ENCODE measurements at places on chromosomes 7 and 10. TPM values are rescaled to one million over a fixed set of nuclear protein-coding genes. Genes with fewer than 3 reads are reported as not detected.

Gene ITPRID1
- total RNA-seq, result 1.2 TPM

Gene SYCE1
- total RNA-seq, result not detected

Gene NUTM2A
- total RNA-seq, result 0.83 TPM

Gene LIPM
- not detected for total RNA-seq

Gene ZNF789
- 15.1 TPM for total RNA-seq

Gene SORCS1
- total RNA-seq, result 1.7 TPM

Gene PNLIPRP3
- not detected for total RNA-seq

Gene ANKMY2
- 12.7 TPM for total RNA-seq

Gene DMBT1
- not detected for total RNA-seq

Gene EPHB6
- 9.7 TPM for total RNA-seq

Gene POLR2J2
- 2.6 TPM for total RNA-seq

Gene ADAMTS14
- 1.9 TPM for total RNA-seq

Gene PLEKHA8
- total RNA-seq, result 37.0 TPM

Gene TMEM178B
- 11.3 TPM for total RNA-seq

Gene OR2A1
- not detected for total RNA-seq

Gene NOM1
- total RNA-seq, result 30.4 TPM

Gene GATA3
- total RNA-seq, result 0.31 TPM

Gene GPR26
- total RNA-seq, result 0.07 TPM

Gene SFTPA1
- not detected for total RNA-seq

DNA sequence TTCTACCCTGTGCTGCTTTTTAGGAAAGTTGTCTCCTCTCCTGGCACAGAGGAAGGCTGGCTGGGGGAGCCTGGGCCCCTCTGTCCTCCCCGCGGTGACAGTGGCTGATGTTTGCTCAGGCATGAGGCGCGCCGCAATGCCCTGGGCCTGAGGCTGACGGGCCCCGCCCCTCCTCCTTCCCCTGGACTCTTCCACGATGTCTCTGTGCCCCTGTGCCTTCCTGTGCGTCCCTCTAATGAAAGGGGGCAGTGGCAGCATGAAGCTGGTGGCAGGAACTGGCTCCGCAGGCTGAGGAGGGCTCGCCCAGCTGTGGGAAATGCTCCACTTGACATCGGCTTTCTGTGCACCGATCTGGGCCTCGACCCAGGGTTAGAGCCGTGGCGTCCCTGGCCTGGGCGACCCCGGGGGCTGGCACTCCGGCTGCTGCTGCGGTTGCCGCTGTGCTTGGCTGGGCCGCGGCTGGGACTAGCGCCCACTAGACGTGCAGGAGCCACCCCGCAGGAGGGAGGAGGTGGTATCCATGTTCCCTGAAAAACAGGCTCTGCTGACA lies 67.9 kb downstream of the ZNF680 start:
- H3K4me1 ChIP-seq, result no peaks in the 10 kb centered on the region
- peaks cover 5% of the 10 kb centered on the region for H3K36me3 ChIP-seq
- no peaks in the 10 kb centered on the region for H3K27me3 ChIP-seq
- no peak for DNase-seq
- no peak overlapping the region for H3K4me3 ChIP-seq

DNA sequence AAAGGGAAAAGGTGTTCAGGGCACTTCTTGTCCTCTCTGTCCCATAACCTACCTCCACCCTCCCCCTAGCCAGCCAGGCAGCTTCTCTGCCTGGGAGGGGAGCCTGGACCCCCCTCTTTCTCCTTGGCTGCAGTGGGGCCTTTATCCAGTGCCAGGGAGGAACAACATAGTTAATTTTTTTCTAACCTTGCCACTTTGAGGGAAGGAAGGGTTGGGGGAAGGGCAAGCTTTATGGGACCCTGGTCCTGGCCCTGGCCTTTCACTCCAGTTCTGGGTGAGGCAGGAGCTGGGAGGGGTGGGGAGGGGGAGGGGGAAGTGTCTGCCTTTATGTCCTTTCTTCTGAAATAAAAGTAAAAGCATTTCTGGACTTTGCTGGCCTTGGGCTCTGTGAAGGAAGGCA lies 4.5 kb downstream of the VGF start:
- no peak for DNase-seq
- no peak overlapping the region for H3K4me3 ChIP-seq
- peaks cover 25% of the 10 kb centered on the region for H3K36me3 ChIP-seq
- no peak overlapping the region for H3K27ac ChIP-seq
- H3K4me1 ChIP-seq, result peaks cover 7% of the 10 kb centered on the region

DNA sequence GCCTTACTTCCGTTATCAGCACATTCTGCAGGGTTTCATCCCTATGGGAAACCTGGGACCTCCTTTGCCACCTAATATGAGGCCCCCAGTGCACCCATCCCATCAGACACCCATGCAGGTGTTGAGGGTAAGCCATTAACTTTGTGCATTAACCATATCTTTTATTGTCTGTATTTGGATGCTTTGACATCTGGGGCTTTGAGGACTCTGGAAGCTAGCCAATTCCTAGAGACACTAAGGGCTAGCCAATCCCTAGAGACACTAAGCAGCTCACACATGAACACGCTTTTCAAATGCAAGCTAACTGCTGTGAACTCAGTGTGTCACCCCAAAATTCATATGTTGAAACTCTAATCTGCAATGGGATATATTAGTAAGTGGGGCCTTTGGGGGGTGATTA lies 272.5 kb upstream of the COBL start:
- no peak for DNase-seq
- no peak overlapping the region for H3K27ac ChIP-seq
- H3K4me3 ChIP-seq, result no peak overlapping the region
- H3K27me3 ChIP-seq, result no peaks in the 10 kb centered on the region
- H3K4me1 ChIP-seq, result no peaks in the 10 kb centered on the region

DNA sequence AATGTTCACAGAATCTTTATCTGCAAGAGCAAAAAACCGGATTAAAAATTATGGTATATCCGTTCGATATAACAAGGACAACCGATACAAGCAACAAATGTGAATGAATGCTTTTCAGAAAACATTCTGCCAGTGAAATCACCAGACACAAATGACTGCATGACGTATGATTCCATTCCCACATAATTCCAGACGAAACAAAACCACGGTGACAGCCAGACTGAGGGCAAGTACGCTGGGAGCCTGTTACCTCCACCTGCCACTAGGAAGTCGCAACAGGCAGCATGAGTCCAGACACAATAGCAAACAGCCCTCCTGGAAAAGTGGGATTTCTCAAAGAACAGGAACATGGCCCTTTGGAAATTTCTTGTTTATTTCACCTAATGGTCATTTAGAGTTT lies 41.7 kb downstream of the MAD1L1 start:
- no peaks in the 10 kb centered on the region for H3K4me1 ChIP-seq
- peaks cover 45% of the 10 kb centered on the region for H3K36me3 ChIP-seq
- DNase-seq, result no peak
- H3K27me3 ChIP-seq, result no peaks in the 10 kb centered on the region

DNA sequence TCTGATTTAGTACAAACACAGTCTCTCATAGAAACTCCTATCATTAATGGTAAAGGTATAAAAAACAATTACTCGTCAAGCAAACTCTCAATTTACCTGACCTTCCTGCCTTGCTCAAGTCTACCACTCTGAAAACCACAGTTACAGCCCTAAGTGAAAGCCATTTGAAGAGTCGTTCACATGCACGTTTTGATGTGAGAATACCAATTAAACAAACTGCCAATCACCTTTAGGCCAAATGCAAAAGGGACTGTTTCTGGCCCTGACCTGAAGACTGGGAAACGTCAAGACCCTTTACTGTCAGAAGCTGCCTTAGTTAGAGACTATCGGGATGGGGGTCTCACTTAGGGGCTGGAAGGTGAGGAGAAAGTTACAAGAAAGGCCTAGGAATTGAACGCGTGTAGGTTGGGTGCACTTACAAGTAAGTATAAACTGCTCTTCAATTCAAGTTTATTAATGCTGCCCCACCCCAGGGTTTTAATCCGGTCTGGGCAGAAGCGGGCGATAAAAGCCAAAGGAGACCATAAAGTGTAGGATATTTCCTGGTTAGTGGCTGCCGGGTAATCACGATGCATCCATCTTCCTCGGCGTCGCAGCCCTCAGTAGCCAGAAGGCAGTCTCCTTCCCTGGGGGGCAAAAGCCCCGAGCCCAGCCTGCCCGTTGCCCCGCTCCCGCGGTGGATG lies 935 bp downstream of the TM9SF3 start:
- peak overlapping the region; percentile 91 for H3K4me3 ChIP-seq
- H3K27ac ChIP-seq, result no peak overlapping the region
- DNase-seq, result no peak
- no peaks in the 10 kb centered on the region for H3K27me3 ChIP-seq
- no peaks in the 10 kb centered on the region for H3K4me1 ChIP-seq

GRCh38 chr7:74343281-74344131 lies 54.3 kb downstream of the CLIP2 start:
- H3K36me3 ChIP-seq, result peaks cover 22% of the 10 kb centered on the region
- no peak for DNase-seq
- H3K27me3 ChIP-seq, result no peaks in the 10 kb centered on the region
- no peak overlapping the region for H3K27ac ChIP-seq

DNA sequence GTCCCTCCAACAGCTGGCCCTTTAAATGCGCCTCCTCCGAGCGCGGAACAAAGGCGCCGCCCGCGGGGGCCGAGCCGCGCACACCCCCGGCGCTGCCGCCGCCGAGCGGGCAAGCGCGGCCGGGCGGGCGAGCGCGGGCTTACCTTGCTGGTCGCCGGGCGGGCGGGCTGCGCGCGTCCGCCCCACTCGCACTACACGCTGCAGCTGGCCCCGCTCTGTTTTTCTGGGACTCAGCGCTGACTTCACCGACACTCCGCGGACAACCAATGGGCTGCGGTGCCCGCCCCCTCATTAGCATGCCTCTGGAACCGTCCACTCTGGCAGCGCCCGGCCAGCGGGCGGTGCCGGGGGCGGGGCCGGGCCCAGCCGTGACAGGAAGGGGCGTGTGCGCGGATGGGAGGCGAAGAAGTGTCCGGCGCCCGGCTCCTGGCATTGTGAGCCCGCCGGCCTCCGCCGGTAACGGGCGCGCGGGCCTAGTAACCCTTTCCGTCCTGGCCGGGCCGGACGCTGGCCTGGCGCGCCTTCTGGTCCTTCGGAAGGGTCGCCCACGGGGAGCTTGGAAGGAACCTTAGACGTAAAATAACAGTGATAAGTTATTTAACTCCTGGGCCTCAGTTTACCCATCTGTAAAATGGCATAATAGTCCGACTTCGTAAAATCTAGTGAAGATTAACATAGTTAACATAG lies at the start of gene SORBS1:
SORBS1 (minus strand) TSS at position 195 of the 687 bp plus-strand sequence. CDS start 120,236 bp downstream, outside the sequence.
- H3K36me3 ChIP-seq, result no peaks in the 10 kb centered on the region
- H3K4me3 ChIP-seq, result peak within 1 kb of the TSS; percentile 94
- peak; percentile 96 for DNase-seq
- H3K27me3 ChIP-seq, result no peaks in the 10 kb centered on the region

GRCh38 chr7:69504733-69505420 lies 93.4 kb upstream of the AUTS2 start:
- no peak overlapping the region for H3K4me3 ChIP-seq
- no peak overlapping the region for H3K27ac ChIP-seq
- peaks cover 5% of the 10 kb centered on the region for H3K36me3 ChIP-seq
- DNase-seq, result no peak
- no peaks in the 10 kb centered on the region for H3K4me1 ChIP-seq

- no peaks in the 10 kb centered on the region for H3K4me1 ChIP-seq
- H3K27ac ChIP-seq, result no peak overlapping the region
- no peaks in the 10 kb centered on the region for H3K36me3 ChIP-seq
- no peak for DNase-seq
- H3K27me3 ChIP-seq, result no peaks in the 10 kb centered on the region
These were observed 65.7 kb downstream of the ORC5 start for GRCh38 chr7:104142147-104142546.

DNA sequence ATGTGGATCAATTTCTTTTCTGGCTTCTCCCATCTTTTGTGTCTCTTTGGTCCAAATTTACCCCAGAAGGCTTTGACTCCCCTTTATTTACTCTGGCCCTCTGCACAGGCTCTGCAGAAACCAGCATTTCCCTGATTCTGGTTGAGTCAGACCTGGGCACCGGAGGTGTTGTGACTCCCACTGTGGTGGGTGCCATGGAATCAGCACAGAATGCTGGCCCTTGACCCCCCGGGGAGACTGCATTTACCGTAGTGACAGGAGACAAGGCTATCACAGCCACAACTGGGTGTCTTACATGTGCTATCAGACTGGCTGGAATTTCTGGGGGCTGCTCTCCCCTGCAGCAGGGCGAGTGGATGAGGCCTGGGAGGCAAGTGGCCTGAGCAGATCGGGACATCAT lies 37.6 kb downstream of the PLXDC2 start:
- H3K4me1 ChIP-seq, result no peaks in the 10 kb centered on the region
- H3K36me3 ChIP-seq, result no peaks in the 10 kb centered on the region
- DNase-seq, result no peak
- H3K27me3 ChIP-seq, result no peaks in the 10 kb centered on the region

- no peak for DNase-seq
- no peak overlapping the region for H3K4me3 ChIP-seq
- H3K27me3 ChIP-seq, result no peaks in the 10 kb centered on the region
- H3K27ac ChIP-seq, result no peak overlapping the region
- H3K36me3 ChIP-seq, result no peaks in the 10 kb centered on the region
These were observed 346.0 kb downstream of the FRMD4A start for GRCh38 chr10:13984647-13985155.

DNA sequence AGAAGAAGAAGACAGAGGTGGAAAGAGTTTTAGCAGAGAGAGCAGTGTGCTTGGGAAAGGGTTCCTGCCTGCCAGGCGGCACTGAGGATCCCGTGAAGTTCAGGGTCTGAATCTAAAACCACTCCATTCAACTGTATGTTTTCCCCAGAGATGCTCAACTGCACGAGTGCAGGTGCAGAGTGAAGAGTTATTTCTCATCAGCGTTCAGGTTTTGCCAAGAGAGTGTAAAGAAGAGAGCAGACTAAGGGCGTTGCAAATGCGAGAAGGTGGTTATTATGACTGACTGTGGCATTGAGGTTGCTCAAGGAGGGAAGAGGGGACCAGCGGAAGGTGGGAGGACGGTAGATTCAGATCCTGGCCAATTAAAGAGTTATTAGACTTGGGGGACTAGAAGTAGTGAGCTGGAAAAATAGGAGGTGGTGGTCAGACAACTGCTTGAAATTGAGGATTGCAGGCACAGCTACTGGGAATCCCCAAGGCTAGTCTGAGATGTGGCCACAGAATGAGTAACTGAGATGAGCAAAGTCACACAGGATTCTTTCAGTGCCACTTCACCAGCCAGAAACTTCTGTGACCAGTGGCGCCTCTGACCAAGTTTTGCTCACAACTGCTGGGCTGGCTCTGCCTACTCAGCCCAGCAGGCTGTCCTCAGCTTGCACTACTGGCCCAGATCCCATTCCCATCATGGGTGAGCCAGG lies 29.1 kb downstream of the STRA8 start:
- H3K4me3 ChIP-seq, result no peak overlapping the region
- no peaks in the 10 kb centered on the region for H3K27me3 ChIP-seq
- peak; percentile 8 for DNase-seq
- H3K36me3 ChIP-seq, result no peaks in the 10 kb centered on the region
- H3K27ac ChIP-seq, result no peak overlapping the region

DNA sequence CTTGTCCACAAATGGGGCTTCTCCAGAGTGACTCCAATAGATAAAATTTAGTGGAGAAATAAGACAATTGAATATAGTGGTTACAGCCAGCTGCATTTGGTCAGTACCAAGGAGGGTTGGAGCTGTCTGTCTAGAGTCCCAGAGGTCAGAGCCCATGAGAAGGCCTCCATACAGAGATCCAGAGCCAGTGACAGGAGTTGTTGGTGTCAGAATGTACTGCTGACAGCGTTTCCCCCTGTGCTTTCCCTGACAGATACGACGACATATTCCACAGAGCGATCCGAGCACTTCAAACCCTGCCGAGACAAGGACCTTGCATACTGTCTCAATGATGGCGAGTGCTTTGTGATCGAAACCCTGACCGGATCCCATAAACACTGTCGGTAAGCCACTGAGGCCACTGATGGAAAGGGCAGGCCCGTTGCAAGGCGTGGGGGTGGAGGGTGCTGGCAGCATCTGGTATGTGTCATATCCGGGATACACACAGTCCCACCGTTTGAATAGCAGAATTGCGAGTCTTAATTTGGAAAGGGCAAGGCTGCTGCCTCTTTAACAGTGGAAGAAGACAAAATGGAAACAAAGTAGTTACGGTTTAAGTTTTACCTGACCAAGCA lies 483.6 kb downstream of the NRG3 start:
- no peak overlapping the region for H3K4me3 ChIP-seq
- no peak for DNase-seq
- H3K27me3 ChIP-seq, result no peaks in the 10 kb centered on the region

Measured in H9 (cell line).